D341Med (cell line): ENCODE measurements at places on chromosomes 2 and 18.
A peak's percentile ranks its signal among the peaks of the same experiment; 100 is the strongest.

GRCh38 chr2:27370816-27371620 is 602 bp downstream of the SNX17 start:
- peak; percentile 48 for DNase-seq

GRCh38 chr2:97844311-97844859 is 131.0 kb downstream of the ZAP70 start:
- DNase-seq = no peak

GRCh38 chr18:46632401-46633071 is 24.5 kb downstream of the LOXHD1 start:
- DNase-seq = no peak

- no peak for DNase-seq
Measured at GRCh38 chr18:78368726-78369125, 610.9 kb upstream of the SALL3 start.

GRCh38 chr2:24418166-24418841 is 58.0 kb upstream of the ITSN2 start:
- no peak for DNase-seq

DNA sequence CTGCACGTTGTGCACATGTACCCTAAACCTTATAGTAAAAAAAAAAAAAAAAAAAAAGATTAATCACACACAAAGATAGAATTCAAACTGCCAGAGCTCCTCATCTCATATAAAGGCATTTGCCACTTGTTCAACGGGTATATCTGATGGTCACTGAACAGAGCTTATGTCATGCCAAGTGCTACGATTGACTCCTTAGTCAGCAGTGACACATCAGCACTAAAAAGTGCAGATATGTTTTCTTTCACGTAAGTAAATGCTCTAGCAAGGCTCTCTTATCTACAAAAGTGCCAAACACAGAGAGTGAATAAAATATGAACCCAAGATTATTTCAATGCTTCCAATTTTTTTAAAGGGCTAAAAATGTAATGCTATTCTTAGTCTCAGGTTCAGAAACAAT is 1.1 kb downstream of the LMAN1 start:
- DNase-seq = no peak

GRCh38 chr18:45449418-45450227 is 165.7 kb upstream of the SLC14A2 start:
- no peak for DNase-seq

DNA sequence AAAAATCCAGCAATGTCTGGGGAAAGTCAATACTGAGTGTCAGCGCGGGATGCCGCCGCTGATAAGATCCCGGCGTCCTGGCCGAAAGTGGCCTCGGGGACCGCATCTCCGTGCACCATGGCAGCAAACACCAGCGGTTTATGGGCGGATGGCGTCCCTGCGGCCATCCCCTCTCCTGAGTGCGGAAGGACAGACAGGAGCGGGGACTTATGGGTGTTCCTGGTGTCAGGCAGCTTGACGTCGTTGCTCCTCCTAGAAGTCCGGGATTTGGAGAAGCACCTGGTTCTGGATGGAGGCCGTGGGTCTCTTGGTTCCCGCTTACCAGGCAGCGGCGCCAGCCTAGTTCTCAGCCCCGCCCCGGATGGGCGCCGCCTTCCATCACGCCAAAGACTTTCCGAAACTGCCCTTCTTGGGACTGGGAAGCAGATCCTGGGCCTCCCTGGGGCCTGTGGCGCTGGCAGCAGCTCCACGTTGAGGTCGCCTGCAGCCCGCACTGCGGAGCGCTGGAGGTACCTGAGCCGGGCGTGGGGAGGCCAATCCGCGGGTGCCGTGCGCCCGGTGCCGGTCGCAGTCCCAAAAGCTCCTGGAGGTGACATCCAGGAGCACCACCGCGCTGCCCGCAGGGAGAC is 119.1 kb downstream of the CCDC74A start:
- DNase-seq = no peak

GRCh38 chr2:11050565-11050964 is 104.7 kb upstream of the SLC66A3 start:
- no peak for DNase-seq

DNA sequence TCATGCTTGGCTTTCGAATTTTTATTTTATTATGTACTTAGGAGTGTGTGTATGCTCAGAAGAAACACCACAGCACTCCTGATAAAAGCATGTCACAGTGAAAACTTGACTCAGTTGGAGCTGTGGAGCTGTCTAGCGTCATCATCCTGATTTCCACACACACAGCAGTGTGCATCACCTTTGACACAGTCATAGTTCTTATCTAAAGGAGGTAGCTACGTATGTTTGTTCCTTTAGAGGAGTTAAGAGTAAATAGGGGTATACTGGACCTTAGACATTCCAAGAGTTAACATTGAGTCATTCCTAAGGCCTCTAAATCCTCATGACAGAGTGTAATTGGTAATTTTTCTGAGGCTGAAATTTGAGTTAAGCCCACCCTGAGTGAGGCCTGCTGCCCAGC is 96.9 kb downstream of the PHLPP1 start:
- DNase-seq = no peak

GRCh38 chr2:47072018-47072691 is 83.0 kb downstream of the STPG4 start:
- no peak for DNase-seq

GRCh38 chr2:168137510-168138180 is 109.8 kb downstream of the STK39 start:
- no peak for DNase-seq

GRCh38 chr18:50192995-50193795 is 1.8 kb downstream of the MYO5B start:
- peak; percentile 50 for DNase-seq

GRCh38 chr2:60546756-60547420 is 6.6 kb downstream of the BCL11A start:
- no peak for DNase-seq

GRCh38 chr2:156434461-156435291 is 1.5 kb upstream of the GPD2 start:
- DNase-seq = no peak

DNA sequence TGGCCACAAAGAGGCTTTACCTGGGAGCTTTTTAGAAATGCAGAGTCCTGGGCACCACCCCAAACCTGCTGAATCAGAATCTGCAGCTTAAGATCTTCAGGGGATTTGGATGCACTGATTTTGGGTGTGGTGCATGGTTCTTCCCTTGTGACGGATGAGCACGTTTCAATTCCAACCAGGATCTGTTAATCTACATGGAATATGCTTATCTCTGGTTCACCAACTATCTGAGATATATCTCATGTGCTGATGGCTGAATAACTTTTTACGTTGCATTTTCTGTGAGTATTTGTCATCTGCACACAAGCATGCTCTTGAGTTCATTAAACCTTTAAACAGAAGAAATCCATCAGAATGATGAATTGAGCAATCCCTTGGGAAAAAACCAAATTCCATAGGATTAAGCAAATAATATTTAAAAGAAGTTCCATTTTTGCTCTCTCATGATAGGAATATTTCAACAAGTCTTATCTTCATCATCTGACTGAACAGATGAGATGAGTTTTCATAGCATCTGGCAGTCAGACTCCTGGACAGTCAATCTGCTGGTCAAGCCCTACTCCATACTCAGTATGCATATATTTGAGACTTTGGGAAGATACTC is 120.6 kb downstream of the PLB1 start:
- DNase-seq = no peak

- DNase-seq = peak; percentile 34
Measured at GRCh38 chr18:78906066-78906465, 73.6 kb upstream of the SALL3 start.

DNA sequence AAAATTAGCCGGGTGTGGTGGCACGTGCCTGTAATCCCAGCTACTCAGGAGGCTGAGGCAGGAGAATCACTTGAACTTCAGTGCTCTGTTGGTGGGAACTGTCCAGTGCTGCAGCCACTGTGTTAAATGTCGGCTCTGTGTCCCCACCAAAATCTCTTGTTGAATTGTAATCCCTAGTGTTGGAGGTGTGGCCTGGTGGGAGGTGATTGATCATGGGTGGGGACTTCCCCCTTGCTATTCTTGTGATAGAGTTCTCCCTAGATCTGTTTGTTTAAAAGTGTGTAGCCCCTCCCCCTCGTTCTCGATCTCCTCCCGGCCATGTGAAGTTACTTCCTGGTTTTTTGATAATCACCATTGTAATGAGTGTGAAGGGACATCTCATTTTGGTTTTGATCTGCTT is 9.8 kb upstream of the RPL31 start:
- no peak for DNase-seq

GRCh38 chr18:47397671-47398319 is 146.3 kb upstream of the SKOR2 start:
- peak; percentile 62 for DNase-seq

DNA sequence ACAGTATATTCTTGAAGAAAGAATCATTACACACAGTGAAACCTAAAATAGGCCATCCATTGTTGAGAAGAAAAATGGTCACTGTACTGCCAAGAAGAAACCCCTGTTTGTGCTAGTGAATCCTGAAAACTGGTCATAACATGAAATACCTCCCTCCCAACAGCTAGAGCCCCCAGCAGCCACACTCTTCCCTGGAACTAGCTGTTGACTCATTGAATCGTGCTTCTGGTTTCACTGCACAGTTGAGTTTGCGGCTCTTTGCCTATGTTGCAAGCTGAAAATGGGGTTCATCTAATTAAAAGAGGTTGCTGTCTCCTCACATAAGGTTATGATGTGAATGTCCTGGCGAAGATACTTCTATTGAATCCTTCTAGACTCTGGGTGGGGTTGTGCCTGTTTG is 86.3 kb downstream of the UGGT1 start:
- DNase-seq = no peak

GRCh38 chr2:136122661-136123060 is 4.7 kb upstream of the CXCR4 start:
- DNase-seq = no peak
